NCI-H2081 treated with DMSO at 0.1 percent for 48 hours (cell line): ENCODE measurements at places on chromosomes 6 and 20.
A peak's percentile ranks its signal among the peaks of the same experiment; 100 is the strongest.

GRCh38 chr6:138434925-138435324 lies 30.9 kb downstream of the HEBP2 start:
- DNase-seq, result no peak

GRCh38 chr6:1607516-1608221 lies 2.0 kb upstream of the FOXC1 start:
- no peak for DNase-seq

DNA sequence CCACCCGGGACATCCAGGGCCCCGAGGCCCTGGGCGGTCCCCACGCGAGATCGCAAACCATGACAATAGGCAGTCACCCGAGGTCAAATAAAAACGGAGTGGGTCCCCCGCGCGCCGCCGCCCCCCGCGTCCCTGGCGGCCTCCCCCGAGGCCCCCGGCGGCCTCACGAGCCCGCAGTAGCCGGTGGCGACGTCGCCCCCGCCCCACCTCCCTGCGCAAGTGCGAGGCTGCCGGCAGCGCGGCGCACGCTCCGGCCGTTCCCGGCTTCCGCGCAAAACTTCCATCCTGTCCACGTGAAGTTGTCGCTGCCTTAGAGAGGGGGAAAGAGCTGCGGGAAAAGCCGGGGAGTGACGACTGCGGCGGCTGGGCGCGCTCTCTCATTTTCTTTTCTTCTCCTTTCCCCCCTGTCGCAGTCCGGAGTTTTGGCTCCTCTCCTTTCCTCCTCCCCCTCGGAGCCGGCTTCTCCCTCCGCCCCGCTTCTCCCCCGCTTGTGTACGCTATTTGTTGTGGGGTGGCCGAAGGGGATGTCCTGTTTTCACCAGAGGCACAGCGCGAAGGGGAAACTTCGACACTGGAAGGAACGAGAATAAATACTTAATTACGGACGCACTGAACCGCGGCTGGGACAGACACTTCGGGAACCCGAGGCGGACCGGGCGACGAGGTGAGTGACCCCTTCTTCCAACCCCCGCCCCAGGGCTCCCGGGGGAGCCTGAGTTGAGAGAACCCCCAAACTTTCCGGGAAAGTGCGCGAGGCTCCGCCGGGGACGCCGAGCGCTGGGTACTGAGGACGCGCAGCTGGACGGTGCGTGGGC lies at the start of gene EYA4:
EYA4 (plus strand) TSS at position 272 of the 815 bp plus-strand sequence. CDS start 33,424 bp downstream, outside the sequence.
- DNase-seq, result no peak

GRCh38 chr20:1225783-1226654 lies at the start of gene RAD21L1:
Gene RAD21L1 (plus strand): TSS chr20:1226044. CDS start chr20:1228454, 2,410 bp downstream.
- DNase-seq, result no peak

GRCh38 chr20:47110819-47111218 lies 216.2 kb downstream of the EYA2 start:
- no peak for DNase-seq

DNA sequence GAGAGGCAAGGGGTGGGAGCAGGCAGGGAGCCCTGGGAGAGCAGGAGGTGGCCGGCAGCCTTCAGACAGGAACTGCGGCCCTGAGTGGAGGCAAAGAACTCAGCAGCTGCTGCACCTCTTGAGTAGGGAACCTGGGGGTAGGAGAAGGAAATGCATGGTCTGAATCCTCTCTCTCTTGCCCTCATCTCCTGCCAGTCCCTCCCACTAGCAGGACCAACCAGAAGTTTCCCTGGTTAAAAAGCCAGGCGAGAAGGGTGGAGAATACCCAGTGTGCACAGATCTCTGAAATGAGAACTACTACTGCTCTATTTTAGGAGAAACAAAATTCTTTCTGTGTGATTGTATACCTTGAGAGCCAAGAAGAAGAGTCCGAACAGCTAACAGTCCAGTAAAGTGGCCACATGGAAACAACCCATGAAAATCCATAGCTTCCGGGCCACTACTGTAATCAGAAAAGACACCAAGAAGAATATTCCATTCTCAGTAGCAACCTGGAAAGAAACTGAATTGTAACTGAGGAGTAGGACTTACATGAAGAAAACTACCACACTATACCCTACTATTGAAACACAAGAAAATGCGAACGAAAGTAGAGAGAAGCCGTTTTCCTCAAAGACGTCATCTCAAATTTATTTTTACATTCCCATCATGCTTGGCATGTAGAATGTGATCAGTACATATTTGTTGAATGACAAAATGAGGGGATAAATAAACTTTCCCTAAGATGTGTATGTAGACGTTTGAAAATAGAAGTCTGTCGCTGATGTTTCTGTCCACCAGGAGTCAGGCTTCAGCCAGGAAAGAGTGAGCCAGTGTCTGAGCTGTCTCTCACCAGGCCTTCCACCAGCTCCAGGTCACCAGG lies 25.6 kb downstream of the WRNIP1 start:
- DNase-seq, result no peak

DNA sequence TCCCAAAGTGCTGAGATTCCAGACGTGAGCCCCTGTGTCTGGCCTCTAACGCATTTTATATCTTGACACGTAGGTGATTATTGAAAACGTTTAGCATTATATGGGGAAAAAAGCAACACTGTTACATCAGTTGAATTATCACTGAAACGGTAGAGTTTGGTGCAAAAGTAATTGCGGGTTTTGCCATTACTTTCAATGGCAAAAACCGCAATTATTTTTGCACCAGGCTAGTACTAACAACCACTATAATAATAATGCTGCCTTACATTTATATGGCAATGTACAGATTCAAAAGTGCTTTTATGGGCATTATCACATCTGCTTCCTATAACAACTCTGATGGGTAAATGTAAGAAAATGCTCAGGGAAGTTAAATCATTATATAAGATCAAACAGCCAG lies 57.3 kb downstream of the OPRM1 start:
- no peak for DNase-seq

- no peak for DNase-seq
These were observed 13.3 kb downstream of the ATXN1 start for GRCh38 chr6:16748025-16748319.

DNA sequence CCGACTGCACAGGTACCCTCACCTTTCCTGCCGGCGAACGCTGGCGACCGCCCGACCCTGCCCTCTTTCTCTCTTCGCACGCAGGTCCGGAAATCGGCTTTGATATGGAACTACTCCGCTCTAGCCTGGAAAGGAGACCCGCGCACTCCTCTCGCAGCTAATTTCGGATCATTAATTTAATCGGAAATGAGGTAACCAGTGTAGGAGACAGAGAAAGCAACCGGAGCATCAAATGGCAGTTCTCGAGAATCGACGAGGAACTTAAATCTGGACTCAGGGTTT lies 949 bp upstream of the ATXN1 start:
- no peak for DNase-seq

- peak; percentile 26 for DNase-seq
These were observed 56.2 kb upstream of the EDN1 start for GRCh38 chr6:12233693-12234571.

- DNase-seq, result no peak
These were observed 100.1 kb upstream of the SUPT3H start for GRCh38 chr6:45477790-45478189.

DNA sequence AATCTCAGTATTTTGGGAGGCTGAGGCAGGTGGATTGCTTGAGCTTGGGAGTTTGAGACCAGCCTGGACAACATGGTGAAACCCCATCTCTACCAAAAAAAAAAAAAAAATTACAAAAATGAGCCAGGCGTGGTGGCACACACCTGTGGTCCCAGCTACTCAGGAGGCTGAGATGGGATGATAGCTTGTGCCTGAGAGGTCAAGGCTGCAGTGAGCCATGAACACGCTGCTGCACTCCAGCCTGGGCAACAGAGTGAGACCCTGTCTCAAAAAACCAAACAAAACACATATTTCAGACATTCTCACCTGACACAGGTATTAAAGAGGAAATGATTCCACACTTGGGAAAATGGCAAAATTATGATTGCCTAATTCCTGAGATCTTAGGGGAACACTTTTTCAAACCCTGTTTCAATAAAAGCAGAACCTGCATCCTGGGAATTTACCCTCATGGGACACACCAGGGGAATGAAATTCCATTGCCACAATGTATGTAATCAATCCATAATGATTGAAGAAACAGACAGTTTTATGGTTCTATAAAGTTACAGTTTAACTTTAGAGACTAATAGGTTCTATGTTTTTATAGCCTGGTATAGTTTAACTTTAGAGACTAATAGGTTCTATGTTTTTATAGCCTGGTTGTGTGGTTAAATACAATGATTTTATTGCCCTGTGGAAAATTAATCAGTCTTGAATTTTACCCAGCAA lies 29.6 kb upstream of the DNAAF9 start:
- DNase-seq, result no peak

- DNase-seq, result no peak
These were observed 4.8 kb downstream of the SOX18 start for GRCh38 chr20:64044484-64045247.

- DNase-seq, result no peak
These were observed 21.6 kb upstream of the LMBRD1 start for GRCh38 chr6:69818223-69818930.

GRCh38 chr20:48821261-48821920 lies 6.4 kb downstream of the PREX1 start:
- DNase-seq, result no peak

GRCh38 chr6:151359486-151359885 lies 31.9 kb downstream of the ZBTB2 start:
- no peak for DNase-seq

DNA sequence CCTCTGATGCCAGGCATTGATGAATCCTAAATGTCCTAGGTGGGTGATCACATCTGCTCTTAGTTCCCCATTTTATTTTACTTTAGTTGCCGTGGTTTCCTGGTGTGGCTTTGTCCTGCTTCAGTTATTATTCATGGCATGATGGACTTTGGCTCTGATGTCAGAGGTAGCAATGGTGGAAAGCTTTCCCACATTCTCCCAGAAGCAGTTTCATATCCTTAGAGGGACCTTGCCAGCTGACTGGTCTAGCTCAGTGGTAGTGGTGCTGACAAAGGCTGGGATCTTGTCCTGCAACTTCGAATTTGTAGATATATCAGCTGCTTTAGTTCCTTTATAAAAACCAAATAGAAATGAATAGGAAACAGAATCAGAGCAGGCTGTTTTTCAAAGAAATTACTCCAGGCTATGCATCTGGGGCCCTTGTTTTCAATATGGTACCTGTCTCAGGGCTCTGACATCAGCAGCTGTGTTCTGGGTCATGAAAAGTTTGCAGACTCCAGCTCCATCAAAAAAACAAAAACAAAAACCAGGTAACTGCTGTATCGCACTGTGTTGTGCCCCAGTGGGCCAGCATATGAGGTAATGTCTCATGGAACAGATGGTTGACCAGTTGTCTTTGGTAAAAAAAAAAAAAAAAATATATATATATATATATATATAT lies 133.7 kb downstream of the PLCB4 start:
- DNase-seq, result no peak

GRCh38 chr6:109655761-109656262 lies 35.2 kb downstream of the AK9 start:
- DNase-seq, result no peak

DNA sequence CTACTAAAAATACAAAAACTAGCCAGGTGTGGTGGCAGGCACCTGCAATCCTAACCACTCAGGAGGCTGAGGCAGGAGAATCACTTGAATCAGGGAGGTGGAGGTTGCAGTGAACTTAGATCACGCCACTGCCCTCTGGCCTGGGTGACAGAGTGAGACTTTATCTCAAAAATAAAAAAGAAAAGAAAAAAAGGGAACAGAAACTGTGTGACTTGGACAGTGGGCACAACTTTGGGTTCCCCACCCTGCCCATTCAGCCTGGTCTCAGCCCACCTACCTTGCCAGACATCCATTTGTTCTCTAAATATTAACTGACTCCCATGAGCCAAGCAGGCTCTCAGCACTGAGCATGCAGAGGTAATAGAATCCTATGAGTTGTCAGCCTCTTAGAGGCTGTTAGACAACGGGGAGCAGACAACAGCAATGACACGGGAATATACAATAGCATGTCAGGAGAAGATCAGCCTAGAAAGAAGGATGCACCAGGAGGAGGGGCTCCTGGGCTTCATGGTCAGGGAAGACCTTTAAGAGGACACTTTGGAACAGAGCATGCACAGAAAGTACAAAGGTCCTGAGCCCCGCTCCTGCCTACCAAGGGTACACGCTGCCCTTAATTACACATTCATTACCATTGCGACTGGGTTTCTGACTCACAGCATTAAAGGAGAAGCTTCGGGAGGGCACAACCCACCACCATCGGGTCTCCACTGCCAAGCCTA lies 20.0 kb downstream of the FAM209B start:
- no peak for DNase-seq

GRCh38 chr20:31992086-31992485 lies 18.2 kb upstream of the CCM2L start:
- no peak for DNase-seq

GRCh38 chr20:44154521-44155001 lies 32.4 kb downstream of the JPH2 start:
- DNase-seq, result no peak

DNA sequence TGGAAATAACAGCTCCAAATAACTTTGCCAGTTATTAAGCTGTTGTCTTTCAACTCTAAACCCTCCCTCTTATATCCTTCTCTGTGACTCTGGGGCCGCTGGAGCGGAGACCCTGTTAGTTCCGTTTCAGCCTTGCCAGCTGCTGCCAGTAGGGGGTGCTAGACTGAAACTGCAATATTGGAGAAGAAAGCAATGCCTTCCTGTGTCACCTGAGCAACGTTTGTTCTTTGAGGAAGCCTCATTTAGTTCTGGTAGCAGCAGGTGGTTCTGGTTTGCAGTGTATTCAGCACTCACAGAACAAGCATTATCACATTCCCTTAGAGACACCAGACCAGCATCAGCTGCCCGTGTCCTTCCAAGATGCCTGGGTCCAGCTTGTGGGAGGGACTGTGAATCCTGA lies 22.9 kb upstream of the JAG1 start:
- DNase-seq, result no peak

GRCh38 chr20:53294804-53295203 lies 298.8 kb downstream of the ZNF217 start:
- DNase-seq, result no peak

DNA sequence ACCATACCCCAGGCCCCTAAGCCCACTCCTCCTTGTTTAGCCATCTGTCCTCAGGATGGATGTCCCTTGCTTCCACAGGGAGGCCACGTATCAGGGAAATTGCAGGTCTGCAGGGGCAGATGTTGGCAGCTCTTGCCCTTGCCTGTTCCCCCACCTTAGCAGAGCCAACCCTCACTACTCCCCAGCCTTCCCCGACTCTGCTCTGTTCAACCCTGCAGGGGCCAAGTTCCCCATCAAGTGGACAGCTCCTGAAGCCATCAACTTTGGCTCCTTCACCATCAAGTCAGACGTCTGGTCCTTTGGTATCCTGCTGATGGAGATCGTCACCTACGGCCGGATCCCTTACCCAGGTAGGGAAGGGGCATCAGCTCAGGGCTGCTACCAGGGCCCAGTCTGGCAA lies 10.7 kb upstream of the TM9SF4 start:
- DNase-seq, result no peak

GRCh38 chr6:85568411-85568810 lies 25.2 kb downstream of the SNX14 start:
- no peak for DNase-seq

GRCh38 chr6:100504786-100505737 lies 40.3 kb upstream of the SIM1 start:
- DNase-seq, result no peak

GRCh38 chr6:13375360-13375878 lies 47.1 kb upstream of the TBC1D7 start:
- no peak for DNase-seq

GRCh38 chr20:53609491-53610445 lies 16.1 kb upstream of the ZNF217 start:
- DNase-seq, result no peak

- no peak for DNase-seq
These were observed 102.3 kb downstream of the HIVEP2 start for GRCh38 chr6:142842418-142843261.
